ENCODE measurements at places on chromosomes 2 and 18.

GRCh38 chr18:49691177-49691608 is 122.1 kb downstream of the ACAA2 start:
- no peak for DNase-seq

DNA sequence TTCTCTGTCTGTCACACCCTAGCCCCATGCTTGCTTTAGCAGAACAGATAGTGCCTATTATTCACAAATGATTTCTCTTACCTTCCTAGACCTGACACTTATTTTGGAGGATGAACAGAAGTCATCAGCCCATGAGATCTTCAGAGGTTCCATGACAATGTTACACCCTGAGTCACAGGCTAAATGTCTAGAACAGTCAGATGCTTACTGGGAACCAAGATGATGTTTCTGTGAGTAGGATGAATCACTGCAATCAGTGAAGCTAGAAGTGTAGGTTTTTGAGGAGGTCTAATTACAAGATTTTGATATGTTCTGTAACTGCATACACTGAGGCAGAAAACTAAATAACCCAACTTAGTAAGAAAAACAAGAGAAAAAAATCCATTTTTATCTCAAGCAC is 123.0 kb upstream of the THUMPD2 start:
- DNase-seq, result no peak

GRCh38 chr2:197159661-197160211 is 150.8 kb downstream of the ANKRD44 start:
- DNase-seq, result no peak

DNA sequence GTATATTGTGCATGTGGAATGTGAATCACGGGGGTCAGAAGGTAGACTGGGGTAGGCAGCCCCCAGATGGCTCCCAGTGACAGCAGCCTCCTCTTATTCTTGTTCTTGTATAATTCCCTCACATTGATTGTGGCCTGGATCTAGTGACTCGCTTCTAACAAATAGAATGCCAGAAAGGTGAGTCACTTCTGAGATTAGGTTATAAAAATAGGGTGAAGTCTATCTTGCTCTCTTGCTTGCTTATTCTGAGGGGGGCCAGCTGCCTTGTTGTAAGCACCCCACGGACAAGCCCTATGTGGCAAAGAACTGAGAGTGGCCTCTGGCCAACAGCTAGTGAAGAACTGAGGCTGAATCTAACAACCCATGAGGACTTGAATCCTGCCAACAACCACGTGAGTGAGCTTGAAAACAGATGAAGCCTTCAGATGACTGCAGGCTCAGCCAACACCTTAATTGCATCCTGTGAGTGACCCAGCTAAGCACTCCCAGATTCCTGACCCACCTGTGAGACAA is 15.6 kb upstream of the RMND5A start:
- no peak for DNase-seq

GRCh38 chr18:54774981-54775665 is 53.2 kb upstream of the RAB27B start:
- no peak for DNase-seq

- DNase-seq, result no peak
Measured at GRCh38 chr2:106139238-106139935, 54.7 kb downstream of the UXS1 start.

- DNase-seq, result no peak
Measured at GRCh38 chr2:222671259-222672067, at the start of gene MOGAT1. Gene MOGAT1 (plus strand): TSS chr2:222671658. CDS start chr2:222671786, 128 bp downstream.

Measured in activated T-cell treated with anti-CD3 and anti-CD28 coated beads for 1 hour (primary cell).